Activated CD4-positive, alpha-beta T cell treated with anti-CD3 and anti-CD28 coated beads, Interleukin-2, amount 50 U/mL, for 4 hours (primary cell): ENCODE measurements at places on chromosomes 2 and 18.

DNA sequence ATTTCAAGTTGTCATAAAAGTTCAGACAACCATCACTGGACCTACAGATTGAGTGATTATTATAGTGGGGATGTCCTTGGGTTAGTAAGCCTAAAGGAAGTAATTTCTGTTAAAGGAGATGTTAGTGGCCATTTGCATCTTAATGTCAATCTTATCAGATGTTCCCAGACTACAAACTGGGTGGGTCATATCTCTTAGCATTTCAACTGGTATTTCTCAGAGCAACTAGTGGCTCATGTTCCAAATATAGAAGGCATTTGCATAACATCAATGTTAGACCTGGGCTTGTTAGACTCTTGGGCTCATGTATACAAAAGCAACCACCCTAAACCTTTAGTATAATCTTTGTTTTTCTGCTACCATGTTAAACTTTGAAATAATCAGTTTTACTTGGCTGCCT, 17.9 kb downstream of the PLEKHA3 start:
- DNase-seq, result no peak

GRCh38 chr2:3283206-3283605, 94.4 kb downstream of the EIPR1 start:
- DNase-seq, result no peak

- DNase-seq, result no peak
Measured at GRCh38 chr2:221318376-221319130, 253.6 kb downstream of the EPHA4 start.

- no peak for DNase-seq
Measured at GRCh38 chr2:107785756-107786155, 40.9 kb upstream of the RGPD4 start.

GRCh38 chr18:60044290-60045006, 144.7 kb downstream of the PMAIP1 start:
- DNase-seq, result no peak

DNA sequence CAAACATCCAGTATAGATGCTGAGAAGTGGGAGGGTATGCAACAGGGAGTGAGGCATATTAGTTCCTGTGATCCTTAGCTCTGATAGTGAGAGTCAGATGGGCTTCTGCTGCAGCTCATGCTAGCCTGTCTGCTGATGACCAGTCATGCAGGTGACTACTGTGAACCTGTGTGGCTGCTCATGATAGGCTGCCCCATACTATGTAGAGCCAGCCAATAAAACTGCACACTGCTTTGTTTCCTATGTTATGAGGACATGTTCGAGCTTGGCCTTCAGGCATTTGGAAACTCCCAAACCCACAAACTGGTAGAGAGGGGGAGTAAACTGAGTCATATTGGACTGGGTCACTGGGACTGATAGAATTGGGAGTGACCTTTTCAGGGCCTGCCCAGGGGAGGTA, 20.1 kb upstream of the SERPINE2 start:
- DNase-seq, result no peak

- no peak for DNase-seq
Measured at GRCh38 chr2:134843968-134844367, 5.6 kb downstream of the ACMSD start.

GRCh38 chr2:69428981-69429380, 8.3 kb downstream of the NFU1 start:
- DNase-seq, result no peak

GRCh38 chr18:34772887-34773286, 62.8 kb downstream of the DTNA start:
- DNase-seq, result no peak

GRCh38 chr18:57583297-57583835, 3.1 kb downstream of the FECH start:
- no peak for DNase-seq

- DNase-seq, result no peak
Measured at GRCh38 chr2:183684686-183685085, 560.4 kb downstream of the NUP35 start.

GRCh38 chr2:228657807-228658402, 476.4 kb upstream of the SPHKAP start:
- DNase-seq, result no peak

GRCh38 chr18:46723856-46724415, 32.9 kb downstream of the ST8SIA5 start:
- no peak for DNase-seq

DNA sequence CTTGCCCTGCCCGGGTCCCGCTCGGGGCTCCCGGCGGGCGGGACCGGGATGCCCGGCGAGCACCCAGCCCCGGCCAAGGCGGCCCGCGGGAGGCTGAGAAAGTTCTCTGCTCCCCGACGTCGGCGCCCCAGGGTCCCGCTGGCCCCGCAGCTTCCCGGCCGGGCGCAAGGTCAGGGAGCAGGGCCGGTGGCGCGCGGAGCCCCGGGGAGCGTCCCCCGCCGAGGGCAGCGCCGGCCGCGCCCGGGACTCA, 331 bp downstream of the SERPINE2 start:
- DNase-seq, result no peak

DNA sequence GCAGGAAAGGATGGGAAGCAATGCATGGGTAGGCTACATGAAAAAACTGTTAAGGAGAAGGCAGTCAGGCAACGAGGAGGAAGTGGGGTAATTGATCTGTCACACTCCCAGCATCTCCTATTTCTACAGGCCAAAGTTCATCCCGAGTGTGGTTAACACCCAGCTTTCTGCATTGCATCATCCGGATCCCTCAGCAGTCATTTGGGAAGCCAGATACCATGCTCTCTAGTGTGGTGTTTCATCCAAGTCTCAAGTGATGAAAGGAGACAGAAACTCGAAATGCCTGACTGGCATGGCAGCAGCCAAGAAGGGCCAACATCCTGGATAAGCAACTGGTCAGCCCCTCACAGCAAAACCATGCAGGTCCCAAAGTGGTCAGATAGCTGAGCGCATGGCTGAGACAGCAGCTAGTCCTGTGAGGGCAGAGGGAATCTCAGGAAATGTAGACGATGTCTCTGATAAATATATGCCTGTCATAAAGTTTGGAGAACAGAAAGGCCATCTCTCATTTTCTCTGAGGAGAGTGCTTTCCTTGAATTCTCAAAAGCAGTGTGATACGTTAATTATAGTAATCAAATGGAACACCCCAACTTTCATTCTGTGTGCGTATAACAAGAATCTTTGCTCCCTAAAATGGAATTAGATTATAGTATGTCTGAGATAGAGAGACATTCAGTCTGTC, 24.8 kb upstream of the HNRNPA3 start:
- no peak for DNase-seq

- DNase-seq, result no peak
Measured at GRCh38 chr2:3523551-3524041, 4.3 kb upstream of the ADI1 start.

- no peak for DNase-seq
Measured at GRCh38 chr2:152336854-152337510, 2.0 kb downstream of the FMNL2 start.

DNA sequence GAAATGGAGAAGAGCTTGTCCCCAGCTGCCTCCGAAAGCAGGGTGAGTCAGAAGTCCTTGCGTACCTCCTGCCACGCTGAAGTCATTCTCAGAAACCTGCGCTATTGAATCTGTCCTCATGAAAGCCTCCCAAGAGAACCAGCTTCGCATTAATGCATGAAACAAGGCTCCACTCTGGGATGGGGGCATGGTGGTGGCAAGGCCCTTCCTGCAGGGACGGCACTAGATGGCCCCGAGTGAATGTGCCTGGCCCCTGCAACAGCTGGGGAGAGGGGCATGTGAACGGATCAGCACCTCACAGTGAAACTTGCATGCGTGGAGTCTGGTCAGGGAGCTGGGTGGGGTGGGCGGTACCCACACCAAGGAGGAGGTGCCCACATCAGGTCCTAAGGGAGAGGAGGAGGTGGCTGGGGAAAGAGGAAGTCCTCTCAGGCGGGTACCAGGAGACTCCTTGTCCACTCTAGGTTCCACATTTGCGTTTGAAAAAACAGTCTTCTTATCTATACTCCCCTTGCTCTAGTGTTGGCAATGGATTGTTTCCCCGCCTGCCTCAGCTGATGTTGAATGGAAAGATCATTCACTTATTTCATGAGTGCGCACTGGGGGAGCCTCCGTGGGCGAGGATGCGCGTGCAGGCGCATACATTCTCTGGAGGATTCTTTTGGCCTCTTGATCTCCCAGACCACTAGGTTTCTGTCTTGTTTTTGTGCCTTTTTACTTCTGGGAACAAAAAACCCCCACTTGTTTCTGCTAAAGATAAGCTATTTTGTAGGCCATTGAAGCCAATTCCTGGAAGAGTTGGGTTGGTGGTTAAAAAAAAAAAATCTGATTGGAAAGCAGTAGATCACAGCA, 104.7 kb downstream of the KLHL29 start:
- DNase-seq, result no peak

DNA sequence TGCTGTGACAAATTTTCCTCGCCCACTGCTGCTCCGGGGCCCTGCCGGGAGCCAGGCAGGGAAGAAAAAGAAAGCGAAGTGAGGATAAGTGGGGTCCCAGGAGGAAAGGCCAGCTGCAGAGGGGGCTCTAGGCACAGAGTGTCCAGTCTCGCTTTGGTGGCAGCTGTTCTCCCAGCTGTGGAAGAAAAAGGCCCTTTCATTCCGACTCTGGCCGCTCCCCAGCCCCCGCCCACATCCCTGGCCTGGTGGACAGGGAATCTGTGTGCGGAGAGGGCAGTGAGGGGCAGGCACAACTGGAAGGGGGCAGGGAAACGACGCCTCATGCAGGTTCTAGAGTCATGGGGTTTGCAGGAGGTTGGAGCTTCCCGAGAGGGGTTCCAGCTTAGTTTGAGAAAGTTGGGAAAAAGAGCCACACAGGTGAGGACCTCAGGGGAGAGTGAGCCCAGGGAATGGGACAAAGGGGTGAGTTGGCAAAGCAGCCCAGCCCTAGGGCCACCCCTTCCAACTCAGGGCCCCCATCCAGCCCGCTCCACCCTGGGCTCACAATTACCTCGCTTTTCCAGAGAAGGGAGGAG, 1.8 kb downstream of the RTKN start:
- no peak for DNase-seq

- no peak for DNase-seq
Measured at GRCh38 chr2:129923265-129924091, 56.0 kb upstream of the RAB6C start.

- no peak for DNase-seq
Measured at GRCh38 chr18:36432880-36433555, 135.5 kb downstream of the FHOD3 start.

- no peak for DNase-seq
Measured at GRCh38 chr18:55097456-55098170, 138.4 kb upstream of the CCDC68 start.

DNA sequence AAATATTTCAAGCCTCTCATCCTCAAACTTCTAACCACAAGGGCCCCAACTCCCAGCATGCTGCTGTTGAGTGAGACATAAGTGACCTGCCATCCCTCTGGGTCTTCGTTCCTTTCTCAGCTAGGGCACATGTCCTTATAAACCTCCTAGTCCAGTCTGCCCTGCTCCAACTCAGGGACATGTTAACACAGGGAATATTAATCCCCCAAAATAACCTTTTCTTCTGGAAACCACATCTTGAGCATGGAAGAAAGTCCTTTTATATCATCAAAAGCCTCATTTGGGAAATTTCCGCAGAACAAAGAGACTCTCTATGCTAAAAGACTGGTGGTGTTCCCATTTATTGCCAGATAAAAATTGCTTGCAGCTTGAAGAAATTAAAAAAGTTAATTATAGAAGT, 14.4 kb downstream of the TNP1 start:
- DNase-seq, result no peak

GRCh38 chr18:59900222-59901128, 679 bp downstream of the PMAIP1 start:
- DNase-seq, result peak; percentile 64

DNA sequence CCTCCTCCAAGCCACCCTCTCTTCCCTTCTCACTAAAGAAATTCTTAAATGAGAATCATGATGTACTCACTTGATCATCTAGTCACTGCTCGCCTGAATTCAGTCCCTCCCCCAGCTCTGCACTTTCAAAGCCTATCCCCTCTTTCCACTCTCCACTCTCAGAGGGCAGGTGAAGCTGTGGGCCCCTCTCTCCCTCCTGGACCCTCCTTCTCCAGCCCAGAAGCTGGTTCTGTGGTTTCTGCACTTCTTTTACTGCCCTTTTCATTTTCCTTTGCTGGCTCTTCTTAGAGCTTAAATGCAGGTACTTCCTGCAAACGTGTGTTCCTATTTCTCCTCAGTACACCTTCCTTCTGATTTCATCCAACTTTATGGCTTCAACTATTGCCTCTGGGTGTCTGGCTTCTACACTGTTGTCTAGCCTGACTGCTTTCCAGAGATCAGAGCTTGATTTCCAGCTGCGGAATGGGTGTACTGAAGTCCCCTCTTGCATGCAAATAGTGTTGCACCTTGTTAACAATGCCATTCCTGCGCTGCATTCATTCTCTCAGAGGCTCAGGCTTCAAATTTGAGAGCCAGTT, 15.3 kb upstream of the TXNDC2 start:
- no peak for DNase-seq

DNA sequence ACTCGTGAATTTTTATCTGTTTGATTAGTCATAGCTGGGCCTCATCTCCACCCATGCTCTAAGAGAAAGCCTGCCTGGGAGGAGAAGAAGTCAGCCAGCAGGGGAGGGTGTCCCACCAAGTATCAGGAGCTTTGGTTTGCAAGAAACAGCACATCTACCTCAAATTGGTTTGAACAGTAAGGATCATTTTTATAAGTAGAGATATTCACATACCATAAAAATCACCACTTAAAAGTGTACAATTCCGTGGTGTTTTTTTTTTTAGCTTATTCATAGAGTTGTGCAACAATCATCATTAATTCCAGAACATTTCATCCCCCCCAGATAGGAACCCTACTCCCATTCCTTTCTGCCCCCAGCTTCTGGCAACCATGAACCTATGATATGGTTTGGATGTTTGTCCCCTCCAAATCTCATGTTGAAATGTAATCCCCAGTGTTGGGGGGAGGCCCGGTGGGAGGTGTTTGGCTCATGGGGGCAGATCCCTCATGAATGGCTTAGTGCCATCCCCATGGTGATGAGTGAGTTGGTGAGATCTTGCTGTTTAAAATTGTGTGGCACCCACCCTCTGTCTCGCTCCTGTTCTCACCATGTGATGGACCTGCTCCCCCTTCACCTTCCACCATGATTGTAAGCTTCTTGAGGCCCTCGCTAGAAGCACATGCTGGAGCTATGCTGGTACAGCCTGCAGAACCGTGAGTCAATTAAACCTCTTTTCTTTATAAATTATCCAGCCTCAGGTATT, 36.2 kb upstream of the HS6ST1 start:
- no peak for DNase-seq

GRCh38 chr2:176709149-176709951, 440.1 kb downstream of the MTX2 start:
- DNase-seq, result no peak

- DNase-seq, result peak; percentile 48
Measured at GRCh38 chr18:3448838-3449511, 997 bp upstream of the TGIF1 start.

GRCh38 chr2:4549666-4550210, 846.4 kb downstream of the DCDC2C start:
- no peak for DNase-seq
